ENCODE measurements at places on chromosomes 3 and 15. TPM values are rescaled to one million over a fixed set of nuclear protein-coding genes. Genes with fewer than 3 reads are reported as not detected.
A peak's percentile ranks its signal among the peaks of the same experiment; 100 is the strongest.

ITIH1 gene
- total RNA-seq = not detected

FRMD5 gene
- 3.2 TPM for total RNA-seq

GRCh38 chr15:36954486-36954885 is 145.9 kb downstream of the MEIS2 start:
- DNase-seq = peak; percentile 33

GRCh38 chr3:171851660-171852058 is 8.5 kb downstream of the TMEM212 start:
- DNase-seq = no peak

CCDC33 gene
- not detected for total RNA-seq

Measured in LHCN-M2 (cell line).